ENCODE measurements at places on chromosomes 1 and 21.

DNA sequence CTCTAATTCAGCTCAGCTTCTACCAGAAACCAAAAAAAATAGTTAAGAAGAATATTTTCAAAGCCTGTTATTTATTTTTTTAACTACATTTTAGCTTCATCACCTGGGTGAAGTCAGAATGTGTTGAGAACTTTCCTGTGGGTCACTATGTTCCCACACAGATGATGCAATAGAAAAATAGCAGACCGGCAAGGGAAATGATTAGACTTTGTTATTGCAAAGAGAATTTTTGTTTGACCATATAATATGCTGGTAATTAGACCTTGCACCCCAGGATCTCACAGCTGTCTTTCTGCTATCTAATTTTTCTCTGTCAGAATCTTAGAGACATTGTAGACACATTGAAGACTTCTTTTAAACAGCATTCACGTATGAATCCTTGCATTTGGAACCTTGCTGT is 299.3 kb downstream of the TBX15 start:
- no peak for DNase-seq

GRCh38 chr1:161824618-161825017 is 58.5 kb downstream of the ATF6 start:
- no peak for DNase-seq

DNA sequence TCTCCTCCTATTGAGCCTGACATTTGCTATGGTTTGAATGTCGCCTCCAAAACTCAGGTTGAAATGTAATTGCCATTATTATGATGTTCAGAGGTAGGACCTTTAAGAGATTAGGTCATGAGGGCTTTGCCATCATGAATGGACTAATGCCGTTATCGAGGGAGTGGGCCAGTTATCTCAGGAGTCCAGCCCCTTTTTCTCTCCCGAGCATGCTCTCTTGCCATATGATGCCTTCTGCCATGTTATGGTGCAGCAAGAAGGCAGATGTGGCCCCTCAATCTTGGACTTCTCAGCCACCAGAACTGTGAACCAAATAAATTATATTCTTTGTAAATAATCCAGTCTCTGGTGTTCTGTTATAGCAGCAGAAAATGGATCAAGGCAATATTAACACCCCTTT is 323.5 kb downstream of the RRAGC start:
- DNase-seq = no peak

DNA sequence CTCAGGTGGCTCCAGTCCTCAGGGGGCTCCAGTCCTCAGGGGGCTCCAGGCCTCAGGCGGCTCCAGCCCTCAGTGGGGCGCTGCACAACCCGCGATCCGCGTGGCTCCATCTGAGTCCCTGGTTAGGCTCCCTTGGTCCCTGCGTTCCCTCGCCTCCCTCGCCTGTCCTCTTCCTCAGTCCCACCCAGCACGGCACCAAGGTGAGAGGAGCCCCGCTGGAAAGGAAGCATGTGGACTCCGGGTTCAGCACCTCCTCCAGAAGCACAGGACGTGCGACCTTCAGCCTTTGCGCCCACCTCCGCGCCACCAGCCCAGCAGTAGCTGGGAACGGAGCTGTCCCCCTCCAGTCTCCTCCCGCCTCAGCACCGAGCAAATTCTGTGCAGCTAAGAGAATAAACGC is 8.1 kb upstream of the OR2M5 start:
- DNase-seq = no peak

GRCh38 chr21:26177187-26177586 is 6.6 kb upstream of the APP start:
- no peak for DNase-seq

DNA sequence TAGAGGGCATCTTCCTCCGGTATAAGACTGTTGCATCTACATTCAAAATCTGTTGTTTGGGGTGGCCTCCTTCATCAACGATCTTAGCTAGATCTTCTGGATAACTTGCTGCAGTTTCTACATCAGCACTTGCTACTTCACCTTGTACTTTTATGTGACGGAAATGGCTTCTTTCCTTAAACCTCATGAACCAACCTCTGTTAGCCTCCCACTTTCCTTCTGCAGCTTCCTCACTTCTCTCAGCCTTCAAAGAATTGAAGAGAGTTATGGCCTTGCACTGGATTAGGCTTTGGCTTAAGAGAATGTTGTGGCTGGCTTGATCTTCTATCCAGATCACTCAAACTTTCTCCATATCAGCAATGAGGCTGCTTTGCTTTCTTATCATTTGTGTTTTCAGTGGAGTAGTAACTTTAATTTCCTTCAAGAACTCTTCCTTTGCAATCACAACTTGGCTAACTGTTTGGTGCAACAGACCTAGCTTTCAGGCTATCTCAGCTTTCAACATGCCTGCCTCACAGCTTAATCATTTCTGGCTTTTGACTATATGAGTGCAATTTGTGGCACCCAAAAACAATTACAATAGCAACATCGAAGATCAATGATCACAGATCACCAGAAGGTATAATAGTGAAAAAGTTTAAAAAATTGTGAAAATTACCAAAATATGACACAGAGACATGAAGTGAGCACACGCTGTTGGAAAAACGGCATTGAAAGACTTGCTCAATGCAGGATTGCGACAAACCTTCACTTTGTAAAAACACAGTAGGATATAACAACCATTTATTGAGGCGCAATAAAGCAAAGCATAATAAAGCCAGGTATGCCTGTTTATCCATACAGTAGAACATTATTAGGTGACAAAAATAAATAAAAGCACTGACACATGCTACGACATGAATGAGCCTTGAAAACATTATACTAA is 56.7 kb upstream of the GFI1 start:
- DNase-seq = no peak

DNA sequence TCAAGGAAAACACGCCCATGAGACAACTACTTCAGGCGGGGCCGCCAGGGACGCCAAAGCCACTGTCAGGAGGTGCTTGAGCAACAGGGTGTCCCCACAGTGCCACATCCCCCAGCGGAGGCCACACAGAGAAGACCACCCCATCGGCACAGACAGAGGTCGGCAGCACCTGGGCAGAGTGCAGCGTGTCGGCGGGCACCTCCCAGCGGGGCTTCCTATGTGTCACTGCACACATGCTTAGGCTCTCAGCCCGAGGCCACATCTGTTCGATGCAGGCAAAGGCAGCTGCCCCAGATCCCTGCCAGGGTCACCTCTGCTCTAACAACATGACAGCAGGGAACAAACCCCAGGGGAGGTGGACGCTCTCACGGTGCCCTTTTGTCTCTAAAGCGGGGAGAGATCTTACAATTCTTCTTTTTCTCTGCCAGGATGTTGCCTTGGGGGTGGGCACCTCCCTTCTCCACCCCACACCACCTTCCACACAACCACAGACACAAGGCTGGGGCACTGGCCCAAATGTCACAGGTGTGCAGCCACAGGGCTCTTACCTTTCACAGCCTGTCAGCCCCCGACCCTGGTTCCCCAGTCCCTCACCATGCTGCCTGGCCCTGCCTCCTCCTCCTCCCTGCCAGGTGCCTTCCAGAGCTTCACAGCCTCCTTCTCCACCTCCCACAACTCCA is 4.2 kb downstream of the KRTAP10-8 start:
- no peak for DNase-seq

DNA sequence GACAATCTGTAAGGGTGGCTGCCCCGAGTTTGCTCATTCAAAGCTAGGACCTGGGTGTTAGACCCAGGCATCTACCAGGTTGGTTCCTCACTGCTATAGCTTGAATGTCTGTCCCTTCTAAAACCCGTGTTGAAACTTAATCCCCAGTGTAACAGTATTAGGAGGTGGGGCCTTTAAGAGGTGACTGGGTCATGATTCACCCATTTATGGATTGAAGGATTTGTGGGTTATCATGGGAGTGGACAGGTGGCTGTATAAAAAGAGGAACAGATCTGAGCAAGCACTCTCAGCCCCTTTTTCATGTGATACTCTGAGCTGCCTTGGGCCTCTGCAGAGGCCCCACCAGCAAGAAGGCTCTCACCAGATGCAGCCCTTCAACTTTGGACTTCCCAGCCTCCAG is 29.4 kb downstream of the PSMG1 start:
- DNase-seq = no peak

DNA sequence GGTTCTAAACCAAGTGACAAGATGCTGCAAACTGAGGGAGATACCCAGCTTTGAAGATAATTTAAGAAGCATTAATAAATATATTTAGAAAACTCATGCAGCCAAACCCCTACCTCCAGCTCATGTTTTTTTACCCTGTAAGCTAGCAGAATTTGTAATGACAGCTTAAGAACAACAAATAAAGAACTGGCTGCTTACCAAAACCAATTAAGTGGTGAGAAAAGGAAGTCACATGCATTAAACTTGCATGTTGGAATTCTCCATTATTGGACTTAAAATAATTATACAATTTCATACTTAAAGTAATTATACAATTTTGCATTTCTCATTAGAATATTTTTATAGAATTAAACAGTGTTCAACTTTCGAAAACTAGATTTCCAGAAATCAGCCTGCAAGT is 75.6 kb upstream of the CNIH3 start:
- DNase-seq = no peak

DNA sequence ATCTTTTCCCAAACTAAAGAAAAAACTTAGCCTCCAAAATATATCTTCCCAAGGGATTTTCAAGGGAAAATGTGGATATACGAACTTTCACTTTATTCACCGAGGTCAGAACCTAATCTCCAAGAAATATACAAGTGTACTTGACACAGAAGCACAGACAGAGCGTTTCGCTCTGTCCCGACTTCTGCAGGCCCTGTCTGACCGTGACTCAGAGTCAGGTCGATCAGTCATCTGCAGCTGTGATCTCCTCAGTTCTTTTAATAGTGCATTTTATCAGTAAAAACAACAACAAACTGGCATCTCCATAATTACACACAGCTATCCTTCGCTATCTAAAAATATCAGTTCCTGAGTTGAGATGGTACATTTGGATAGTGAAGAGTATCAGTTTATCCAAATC is 226.6 kb downstream of the TM2D1 start:
- no peak for DNase-seq

- DNase-seq = no peak
Observed at GRCh38 chr1:97685360-97685759, 235.5 kb downstream of the DPYD start.

GRCh38 chr1:19974822-19975416 is 4.5 kb downstream of the PLA2G2A start:
- peak; percentile 19 for DNase-seq

GRCh38 chr1:61523229-61523628 is 201.7 kb downstream of the TM2D1 start:
- no peak for DNase-seq

GRCh38 chr1:93621246-93621645 is 60.4 kb downstream of the BCAR3 start:
- no peak for DNase-seq

- no peak for DNase-seq
Observed at GRCh38 chr21:38908537-38908936, 102.8 kb downstream of the ETS2 start.

DNA sequence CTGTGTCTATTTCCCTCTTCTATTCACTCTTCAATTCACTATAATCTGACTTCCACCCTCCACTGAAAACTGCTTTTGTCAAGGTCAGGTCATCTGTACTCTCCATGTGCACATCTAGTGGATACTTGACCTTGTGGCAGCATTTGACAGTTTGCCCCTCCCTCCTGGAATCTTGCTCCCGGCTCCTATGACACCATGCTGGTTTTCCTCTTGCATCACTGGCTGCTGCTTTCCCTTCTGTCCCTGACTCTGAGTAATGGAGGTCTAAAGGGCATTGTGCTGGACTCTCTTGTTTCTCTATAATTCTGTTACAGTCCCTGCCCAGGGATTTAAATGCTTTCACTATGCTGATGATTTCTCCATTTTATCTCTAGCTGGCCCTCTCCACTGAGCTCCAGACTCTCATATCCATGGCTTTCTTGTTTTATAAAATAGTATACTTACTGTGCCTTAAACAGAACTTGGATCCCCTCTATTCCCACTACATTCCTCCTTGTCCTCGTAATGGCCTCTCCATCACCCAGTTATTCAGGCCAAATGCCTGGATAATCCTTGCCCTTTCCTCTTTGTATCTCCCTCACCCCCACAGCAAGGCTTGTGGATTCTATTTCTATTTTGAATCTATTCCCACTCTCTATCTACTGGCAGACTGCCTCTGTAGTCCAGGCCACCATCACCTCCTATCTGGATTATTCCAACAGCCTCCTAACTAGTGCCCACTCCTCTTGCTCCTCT is 36.8 kb upstream of the PODN start:
- DNase-seq = peak; percentile 79

DNA sequence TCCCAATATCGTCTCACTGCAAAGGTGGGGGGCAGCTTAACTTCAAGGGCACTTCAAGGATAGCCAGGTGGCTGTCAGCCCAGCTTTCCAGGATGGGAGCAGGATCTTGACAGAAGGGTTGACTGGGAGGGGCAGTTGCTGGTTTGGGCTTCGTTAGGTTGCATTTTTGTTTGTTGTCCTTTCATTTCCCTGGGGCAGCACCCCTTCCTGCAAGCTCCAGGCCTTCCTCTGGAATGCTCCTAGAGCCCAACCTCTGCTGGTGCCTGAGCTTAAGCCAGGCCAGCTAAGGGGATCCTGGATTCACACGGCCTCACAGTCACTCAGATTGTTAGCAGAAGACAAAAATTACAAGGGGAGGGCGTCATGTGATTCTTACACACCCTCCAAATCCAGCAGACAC is 4.1 kb upstream of the OLIG2 start:
- DNase-seq = no peak

DNA sequence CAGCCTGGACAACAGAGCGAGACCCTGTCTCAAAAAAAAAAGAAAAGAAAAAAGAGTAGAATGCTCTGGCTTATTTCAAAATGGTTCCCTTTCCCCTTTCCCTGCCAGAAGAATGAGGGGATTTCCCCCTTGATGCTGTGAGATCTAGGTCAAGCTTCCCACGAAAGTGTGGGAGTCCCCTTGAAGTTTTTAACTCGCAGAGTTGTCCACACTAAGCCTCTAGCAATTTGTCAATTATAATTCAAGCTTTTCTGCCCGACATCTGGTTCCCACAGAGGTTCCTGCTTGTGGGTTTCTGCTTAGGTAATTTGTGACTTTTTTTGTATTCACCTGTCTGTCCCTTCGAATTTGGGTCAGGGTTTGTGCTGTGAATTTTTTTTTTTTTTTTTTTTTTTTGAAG is 62.8 kb downstream of the ZFYVE9 start:
- peak; percentile 51 for DNase-seq

DNA sequence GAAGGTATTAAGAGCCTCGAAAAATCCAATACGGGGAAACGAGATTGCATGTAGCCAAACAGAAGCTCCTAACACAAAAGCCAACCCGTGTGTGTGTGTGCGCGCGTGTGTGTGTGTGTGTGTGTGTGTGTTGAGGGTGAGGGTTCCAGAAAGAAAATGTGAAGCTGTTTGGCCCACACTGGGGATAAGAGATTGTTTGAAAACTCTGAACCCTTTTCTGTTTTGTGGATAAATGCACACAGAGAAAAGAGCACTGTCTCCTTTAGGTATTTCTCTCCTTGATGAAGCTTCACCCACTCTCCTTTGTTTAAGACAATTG is 1.9 kb downstream of the WLS start:
- no peak for DNase-seq

GRCh38 chr1:186659890-186660341 is 20.3 kb downstream of the PTGS2 start:
- peak; percentile 78 for DNase-seq

DNA sequence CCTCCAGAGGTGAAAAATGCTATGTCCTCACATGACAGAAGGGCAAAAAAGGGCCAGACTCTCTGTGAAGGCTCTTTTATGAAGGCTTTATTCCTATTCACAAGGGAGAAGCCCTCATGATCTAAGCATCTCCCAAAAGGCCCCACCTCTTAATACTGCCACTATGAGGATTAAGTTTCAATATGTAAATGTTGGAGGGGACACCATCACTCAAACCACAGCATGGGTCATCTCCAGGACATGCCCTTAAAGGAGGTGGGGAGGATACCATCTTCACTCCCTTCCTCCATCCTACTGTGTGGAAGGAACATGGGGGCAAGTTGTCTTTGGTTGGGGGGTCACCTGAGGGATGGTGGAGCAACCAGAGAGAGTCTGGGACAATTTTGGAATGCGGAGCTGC is 170.1 kb downstream of the TRIM33 start:
- DNase-seq = no peak

Measured in inflammatory macrophage treated with lipopolysaccharide for 1 hour (primary cell).